ENCODE measurements at places on chromosomes 16 and 17. TPM values are rescaled to one million over a fixed set of nuclear protein-coding genes. Genes with fewer than 3 reads are reported as not detected.

The EPOP gene
- 0.36 TPM for total RNA-seq

The GPR179 gene
- not detected for total RNA-seq

The PARD6A gene
- 0.28 TPM for total RNA-seq

The CSH1 gene
- not detected for total RNA-seq

The KRT24 gene
- total RNA-seq = not detected

The HNF1B gene
- total RNA-seq = not detected

The EVPL gene
- not detected for total RNA-seq

The OR1A1 gene
- not detected for total RNA-seq

The JUP gene
- 12.9 TPM for total RNA-seq

The KRT15 gene
- 3.6 TPM for total RNA-seq

The SDK2 gene
- total RNA-seq = under 0.01 TPM

The CEP295NL gene
- total RNA-seq = 0.72 TPM

The C17orf107 gene
- total RNA-seq = 0.56 TPM

The CYB5B gene
- 102 TPM for total RNA-seq

The TCAP gene
- total RNA-seq = under 0.01 TPM

The DHODH gene
- total RNA-seq = 3.3 TPM

The CES4A gene
- 0.83 TPM for total RNA-seq

The AMDHD2 gene
- 10.6 TPM for total RNA-seq

The PRKCB gene
- total RNA-seq = not detected

The CPNE7 gene
- total RNA-seq = 5.4 TPM

The DNAH17 gene
- not detected for total RNA-seq

The PLCG2 gene
- 0.28 TPM for total RNA-seq

The FOXL1 gene
- total RNA-seq = 23.9 TPM

The MEOX1 gene
- total RNA-seq = 0.83 TPM

The NFATC2IP gene
- total RNA-seq = 10.0 TPM

The SLC2A4 gene
- under 0.01 TPM for total RNA-seq

The DNAH9 gene
- total RNA-seq = not detected

The POLR2C gene
- 188 TPM for total RNA-seq

The KIF18B gene
- total RNA-seq = 1.3 TPM

All from IMR-90 (cell line).